Ovary (tissue), 10 donors: ENCODE measurements at places on chromosomes 16 and 17.

- no peak for DNase-seq
Measured at GRCh38 chr16:89049484-89050118, 44.1 kb upstream of the ACSF3 start.

- no peak for DNase-seq
Measured at GRCh38 chr17:62186841-62187240, 121.8 kb upstream of the MED13 start.

- DNase-seq = no peak
Measured at GRCh38 chr17:64289741-64290141, 26.7 kb upstream of the TEX2 start.

DNA sequence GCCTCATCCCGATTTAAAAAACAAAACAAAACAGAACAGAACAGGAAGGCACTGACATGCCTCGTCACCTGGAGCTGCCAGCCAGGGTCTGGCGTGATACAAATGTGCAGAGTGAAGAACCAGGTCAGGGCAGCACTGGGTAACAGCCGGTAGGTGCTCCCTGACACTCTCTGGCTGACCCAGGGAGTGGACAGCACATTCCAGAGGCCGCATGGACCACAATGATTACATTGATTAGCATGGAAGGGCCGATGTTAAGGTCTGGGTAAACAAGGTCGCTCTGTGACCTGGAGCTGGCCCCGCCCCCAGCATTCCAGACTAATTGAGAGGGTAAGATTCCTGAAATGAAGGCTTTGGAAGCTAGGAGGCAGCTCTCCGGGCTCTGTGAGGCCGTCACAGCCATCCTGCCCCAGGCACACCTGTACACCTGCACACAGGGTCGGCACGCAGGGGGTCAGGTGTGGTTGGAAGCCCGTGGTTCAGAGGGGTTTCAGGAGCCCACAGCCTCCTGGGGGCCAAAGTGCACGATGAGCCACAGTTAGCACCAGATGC, 21.4 kb downstream of the PIEZO1 start:
- no peak for DNase-seq

DNA sequence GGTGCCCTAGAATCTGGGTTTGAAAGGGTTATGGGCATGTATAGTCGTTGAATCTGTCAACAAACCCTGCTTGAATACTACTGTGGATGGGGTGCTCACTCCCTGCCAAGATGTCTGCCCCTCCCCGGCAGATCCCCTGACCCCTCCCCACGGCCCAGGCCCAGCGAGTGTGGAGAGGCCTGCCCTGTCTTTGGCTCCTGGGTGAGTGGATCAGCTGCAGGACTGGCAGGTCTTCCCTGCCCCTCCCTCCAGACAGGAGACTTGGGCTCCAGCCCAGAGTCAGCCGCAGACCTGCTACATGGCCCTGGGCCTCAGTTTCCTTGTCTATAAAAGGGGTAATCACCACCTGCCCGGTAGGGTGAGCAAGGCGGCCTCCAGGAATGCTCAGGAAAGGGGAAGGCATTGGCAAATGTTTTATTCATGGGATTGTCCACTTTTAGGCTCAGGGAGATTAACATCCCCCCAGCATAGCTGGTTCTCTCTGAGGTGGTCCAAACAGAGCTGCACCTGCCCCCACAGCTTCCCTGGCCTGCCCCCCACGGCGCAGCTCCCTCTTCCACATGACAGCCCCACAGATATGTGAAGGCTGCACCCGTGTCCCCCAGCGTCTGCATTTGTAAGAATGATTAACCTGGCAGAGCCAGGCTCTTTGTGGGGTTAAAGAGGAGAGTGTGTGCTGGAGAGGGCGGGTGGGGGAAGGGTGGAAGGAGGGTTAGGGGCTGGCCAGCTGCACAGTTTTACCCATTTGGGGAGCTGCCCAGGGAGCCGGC, 18.5 kb upstream of the SPNS2 start:
- DNase-seq = no peak

GRCh38 chr17:58534331-58534730, 19.9 kb upstream of the MTMR4 start:
- DNase-seq = no peak

DNA sequence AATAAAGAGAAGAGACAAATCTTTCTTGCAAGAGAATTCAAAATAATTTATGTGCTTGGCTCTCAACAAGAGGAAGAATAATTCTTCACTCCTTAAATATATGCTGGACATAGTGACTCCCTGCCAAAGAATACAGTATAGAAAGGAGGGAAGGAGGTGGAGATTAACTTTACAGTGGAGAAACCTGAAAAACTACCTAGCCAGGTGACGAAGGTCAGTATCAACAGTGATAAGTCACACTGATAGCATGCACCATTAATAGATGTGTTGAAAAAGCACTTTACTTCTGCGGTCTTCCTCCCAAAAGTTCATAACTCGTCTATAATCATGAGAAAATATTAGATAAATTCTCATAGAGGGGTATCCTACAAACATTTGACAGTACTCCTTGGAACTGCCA, 21.4 kb downstream of the CBLN1 start:
- no peak for DNase-seq

- DNase-seq = no peak
Measured at GRCh38 chr17:4469552-4469951, 29.1 kb upstream of the SPNS2 start.

- no peak for DNase-seq
Measured at GRCh38 chr16:58863042-58863441, 128.9 kb upstream of the GOT2 start.

DNA sequence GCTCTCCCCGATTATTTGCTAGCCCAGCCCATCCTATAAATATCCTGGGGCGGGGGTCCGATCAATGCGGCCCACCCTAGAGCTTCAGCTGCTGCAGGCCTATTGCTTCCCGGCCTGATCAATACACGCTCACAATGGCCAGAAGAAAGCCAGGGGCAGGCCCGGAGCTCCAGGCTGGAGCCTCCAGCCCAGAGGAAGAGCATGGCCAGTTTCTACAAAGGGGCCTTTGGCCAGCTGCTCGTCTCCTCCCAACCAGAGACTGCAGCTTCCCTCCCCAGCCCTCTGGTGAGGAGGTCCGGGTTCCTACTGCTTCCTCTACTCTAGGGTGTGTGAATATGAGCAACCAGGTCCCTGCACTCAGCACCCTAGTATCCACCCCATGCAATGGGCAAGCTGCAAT, 36.7 kb downstream of the SALL1 start:
- no peak for DNase-seq

DNA sequence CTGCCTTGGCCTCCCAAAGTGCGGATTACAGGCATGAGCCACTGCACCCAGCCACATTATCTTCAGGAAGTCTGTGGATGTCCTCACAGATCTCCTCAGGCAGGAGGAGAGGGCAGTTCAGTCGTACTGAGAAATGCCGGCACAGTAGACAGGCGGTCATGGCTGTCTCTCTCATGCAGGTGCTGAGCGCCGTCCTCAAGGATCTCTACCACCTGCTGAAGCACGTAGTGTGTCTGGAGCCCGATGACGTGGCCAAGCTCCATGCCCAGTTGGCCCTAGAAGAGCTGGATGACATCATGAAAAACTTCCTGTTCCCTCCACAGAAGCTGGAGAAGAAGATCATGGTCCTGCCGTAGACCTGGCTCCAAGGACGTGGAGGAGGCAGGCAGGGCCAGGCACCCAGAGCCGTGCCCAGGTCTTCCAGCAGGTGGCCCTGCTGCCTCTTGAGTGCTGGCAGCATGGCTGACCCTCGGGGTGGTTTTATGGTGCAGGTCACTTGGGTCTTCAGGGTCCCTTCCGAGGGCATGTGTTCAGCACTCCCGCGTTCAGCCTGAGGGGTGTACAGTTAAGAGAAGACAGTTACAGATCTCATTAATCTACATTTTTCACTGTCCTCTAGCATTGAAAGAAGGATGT, 22.0 kb upstream of the HAS3 start:
- DNase-seq = no peak

GRCh38 chr17:80101946-80102663, 724 bp downstream of the GAA start:
- peak; percentile 16 for DNase-seq

DNA sequence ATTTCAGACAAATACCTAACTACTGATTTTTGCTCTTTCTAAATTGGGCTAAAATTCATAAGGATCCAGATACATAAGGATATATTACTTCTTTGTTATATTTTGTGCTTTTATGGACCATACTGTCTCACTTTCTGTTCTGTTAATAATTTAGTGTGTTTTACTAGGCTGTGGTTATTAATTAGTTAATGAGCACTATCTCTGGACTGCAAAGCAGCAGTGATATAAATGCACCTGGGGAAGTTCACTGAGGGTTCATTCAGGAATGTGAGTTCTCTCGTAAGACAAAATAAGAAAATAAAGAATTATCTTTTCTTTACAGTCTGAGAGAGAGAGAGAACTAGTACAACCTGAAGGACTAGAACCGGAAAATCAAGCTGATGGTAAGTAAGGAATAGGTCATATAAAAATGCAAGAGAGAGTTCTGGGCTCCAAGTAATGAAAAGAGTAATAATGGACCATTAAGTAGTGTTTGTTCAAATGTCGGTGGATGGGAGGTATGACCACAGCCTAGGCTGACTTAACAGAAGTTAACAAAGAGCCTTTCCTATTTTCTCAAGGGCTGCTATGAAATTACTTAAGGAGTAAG, 55.6 kb downstream of the IKZF3 start:
- DNase-seq = no peak

- DNase-seq = peak; percentile 69
Measured at GRCh38 chr17:42407289-42407836, 15.7 kb downstream of the CAVIN1 start.
